ENCODE measurements at places on chromosomes 4 and X.
A peak's percentile ranks its signal among the peaks of the same experiment; 100 is the strongest.

DNA sequence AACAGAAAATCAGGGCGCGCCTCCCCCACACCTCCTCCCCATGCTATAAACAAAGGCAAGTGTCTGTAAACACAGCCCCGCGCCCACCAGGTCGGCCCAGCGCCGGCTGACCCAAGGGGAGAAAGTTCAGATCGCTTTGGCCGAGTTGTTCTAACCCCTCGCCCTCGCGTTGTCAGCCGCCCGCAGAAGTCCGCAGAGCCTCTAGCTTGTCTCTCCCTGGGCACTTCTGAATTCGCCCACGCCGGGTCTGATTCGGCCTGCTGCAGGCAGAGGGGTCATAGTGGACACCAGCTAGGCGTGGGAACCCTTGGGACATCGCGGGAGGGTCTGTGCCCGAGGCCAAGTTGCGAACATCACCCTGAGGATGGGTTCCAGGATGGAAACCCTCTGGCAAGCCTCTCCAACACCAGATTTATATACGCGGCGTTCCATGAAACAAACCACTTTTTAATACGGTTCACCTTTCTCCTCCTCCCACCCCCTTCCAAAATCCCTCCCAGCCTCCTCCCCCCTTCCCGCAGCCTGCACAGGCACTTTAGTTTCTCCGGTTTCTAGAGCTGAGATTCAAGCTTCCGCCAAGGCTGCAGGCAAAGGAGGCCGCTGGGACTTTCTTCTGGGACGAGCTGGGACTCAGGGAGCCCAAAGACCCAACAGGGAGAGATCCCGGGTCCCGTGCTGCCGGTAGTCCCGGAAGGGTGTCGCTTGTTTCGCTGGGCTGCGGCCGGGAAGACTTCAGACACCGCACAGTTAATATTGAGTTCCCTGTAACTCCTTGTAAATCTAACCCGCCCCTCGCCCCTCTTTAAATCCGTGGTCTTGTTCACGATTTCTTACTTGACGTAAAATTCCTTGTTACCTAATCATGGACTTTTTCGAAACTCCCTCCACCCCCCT, 4.7 kb downstream of the HAND2 start:
- DNase-seq: no peak

DNA sequence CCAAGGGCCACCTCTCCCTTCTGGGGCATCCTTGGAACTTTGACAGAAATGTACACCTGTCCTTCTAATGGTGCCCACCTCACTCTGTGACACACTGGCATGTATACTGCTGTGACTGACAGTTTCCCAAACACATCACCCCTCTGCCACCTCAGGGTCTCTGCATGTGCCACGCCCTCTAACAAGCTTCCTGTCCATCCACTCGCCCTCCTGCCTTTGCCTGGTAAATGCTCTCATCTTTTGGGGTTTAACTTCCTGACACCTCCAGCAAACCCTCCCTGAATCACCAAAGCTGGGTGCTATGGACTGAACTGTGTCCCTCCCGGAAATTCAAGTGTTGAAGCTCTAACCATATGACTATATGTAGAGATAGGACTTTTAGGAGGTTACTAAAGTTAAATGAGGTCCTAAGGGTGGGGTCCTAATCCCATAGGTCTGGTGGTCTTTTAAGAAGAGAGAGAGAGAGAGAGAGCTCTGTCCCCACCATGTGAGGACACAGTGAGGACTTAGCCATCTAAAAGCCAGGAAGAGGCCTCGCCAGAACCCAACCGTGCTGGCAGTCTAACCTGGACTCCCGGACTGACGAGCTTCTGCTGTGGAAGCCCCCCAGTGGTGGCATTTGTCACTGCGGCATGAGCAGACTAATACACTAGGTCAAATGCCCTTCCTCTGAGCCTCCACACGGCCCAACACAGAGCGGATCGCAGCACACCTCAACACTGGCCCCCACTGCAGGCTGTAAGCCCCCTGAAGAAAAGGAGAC, 95.6 kb downstream of the AFAP1 start:
- no peak for DNase-seq

DNA sequence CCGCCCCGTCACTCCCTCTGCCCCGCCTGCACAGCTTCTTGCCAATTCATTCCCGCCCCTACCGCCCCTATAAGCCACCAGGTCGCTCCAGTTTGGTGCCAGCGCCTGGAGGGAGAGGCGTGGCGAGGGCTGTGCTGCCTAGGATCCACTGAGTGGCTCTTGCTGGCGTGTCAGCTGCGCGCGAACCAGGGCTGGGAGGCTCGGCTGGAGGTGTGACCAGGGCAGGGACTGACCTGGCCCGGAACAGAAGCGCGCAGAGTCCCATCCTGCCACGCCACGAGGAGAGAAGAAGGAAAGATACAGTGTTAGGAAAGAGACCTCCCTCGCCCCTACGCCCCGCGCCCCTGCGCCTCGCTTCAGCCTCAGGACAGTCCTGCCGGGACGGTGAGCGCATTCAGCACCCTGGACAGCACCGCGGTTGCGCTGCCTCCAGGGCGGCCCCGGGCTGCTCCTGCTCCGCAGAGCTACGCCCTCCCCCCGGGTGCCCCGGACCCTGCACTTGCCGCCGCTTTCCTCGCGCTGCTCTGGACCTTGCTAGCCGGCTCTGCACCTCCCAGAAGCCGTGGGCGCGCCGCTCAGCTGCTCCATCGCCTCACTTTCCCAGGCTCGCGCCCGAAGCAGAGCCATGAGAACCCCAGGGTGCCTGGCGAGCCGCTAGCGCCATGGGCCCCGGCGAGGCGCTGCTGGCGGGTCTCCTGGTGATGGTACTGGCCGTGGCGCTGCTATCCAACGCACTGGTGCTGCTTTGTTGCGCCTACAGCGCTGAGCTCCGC, at the start of gene GPR78:
TSS of gene GPR78 (plus strand) at position 72 of the 773 bp plus-strand sequence. CDS start at position 663, 591 bp downstream.
- DNase-seq: no peak

DNA sequence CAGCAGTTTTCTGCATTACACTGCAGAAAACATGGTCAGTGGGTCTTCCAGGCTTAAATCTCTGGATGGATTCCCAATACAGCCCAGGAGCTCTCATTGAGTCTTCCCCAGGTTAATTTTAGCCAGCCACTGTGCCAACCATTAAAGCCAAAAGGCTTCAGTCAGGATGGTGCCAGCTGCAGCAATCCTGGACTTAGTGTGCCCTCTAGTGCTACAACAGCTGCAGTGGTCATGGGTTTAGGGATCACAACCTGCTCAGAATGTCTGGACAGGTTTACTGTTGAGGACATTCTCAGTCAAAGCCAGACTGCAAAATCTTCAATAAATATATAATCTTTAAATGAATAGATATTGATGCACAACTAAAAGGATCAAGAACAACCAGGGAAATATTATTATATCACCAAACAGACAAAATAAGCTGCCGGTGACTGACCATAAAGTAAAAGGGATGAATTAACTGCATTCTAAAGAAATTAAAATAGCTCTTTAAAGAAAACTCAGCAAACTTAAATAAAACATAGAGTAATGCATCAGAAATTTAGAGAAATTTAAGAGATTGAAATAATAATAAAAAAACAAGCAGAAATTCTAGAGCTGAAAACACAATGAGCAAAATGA, 639.9 kb downstream of the SPOCK3 start:
- no peak for DNase-seq

DNA sequence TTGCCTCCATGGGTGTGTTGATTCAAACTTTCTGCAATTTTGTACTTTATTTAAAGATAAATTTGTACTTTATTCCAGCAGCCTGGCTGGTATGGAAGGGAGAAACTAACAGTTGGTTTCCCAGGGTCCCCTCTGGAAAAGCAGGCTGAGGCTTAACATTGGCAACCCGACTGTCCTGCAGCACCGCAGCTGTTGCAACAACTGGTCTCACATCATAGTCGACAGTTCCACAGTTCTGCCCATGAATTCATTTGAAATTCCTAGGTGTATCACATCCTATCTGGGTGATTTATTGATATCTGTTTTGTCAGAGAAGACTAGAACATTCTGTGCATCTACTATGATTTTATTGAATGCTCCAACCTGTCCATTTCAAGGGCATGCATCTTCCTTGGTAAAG, 98.8 kb upstream of the GATB start:
- no peak for DNase-seq

DNA sequence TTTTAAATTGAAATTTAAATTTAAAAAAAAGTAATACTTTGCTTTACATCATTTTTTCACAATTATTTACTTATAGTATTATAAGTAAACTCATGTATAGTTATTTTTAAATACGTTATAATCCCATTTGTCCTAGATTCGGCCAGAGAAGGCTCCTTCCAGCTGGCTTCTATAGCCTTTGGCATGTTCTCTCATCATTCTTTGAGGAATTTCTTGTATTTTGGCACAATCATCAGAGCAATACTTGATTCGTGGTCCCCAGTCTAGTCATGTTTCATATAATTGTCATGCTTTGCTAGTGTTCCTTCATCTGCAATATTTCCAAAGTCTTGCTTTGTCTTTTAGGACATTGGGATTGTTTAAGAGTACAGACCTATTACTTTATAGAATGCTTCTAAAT, 1037.9 kb upstream of the AGA start:
- DNase-seq: no peak

- no peak for DNase-seq
These were observed 163.3 kb upstream of the SPRY1 start for GRCh38 chr4:123233136-123233768.

DNA sequence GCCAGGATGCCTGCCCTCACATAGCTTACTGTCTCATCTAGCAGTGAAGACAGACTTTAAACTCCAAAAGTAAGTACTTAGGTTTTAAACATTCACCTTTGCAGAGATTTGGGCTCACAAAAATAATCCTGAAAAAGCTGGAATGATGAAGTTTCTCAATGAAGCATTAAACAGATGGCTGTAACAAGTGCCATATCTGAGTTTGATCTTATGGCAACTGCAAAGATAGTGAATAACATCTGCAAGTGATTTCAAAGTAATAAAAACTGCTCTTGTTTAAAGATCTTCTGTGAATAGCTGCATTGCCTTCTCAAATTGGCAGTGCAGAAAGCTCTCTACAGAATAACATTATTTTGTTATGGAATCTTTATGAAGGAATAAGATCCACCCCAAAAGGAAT, 271.2 kb upstream of the SMIM31 start:
- no peak for DNase-seq

DNA sequence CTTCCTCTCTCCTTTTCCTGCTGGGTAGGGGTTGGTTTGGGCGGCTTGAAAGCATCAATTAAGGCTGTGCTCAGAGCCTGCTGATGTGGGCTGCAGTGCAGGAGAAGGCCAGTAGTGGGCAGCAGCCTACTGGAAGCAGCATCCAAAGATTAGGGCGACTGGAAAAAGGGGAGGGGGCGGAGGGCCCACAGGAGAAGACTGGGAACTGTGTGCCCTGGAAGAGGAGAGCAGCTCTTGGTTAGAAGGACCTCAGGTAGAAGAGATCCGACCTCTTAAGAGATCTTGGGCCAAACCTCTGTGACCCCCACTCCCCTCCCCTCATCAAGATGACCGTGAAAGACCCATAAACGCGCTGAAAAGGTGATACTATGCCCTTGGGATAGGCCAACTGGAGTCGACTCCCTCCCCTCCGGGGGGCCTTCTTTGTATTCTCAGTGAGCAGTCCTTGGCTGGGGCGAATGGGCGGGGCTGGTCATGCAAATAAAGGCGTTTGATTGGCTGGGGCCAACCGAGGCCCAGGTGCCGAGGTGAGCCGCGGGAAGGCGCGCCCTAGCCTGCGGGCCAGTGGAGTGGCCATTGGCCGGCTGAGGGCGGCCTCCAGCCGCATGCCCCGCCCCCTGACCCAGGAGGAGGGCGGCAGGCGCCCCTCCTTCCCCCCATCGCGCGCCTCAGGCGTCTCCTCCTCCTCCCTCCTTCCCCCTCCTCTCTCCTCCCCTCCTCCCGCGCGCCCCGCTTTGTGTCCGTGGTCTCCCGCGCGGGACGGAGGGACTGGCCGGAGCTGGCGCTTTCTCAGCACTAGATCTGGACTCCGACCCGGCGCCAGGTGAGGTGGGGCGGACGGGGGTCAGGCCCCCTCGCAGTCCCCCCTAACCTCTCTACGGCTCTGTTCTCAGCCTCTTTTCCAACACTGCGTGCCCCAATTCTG, 10.1 kb downstream of the DLG3 start:
- DNase-seq: peak; percentile 90

GRCh38 chr4:7831330-7831729, 108.3 kb downstream of the AFAP1 start:
- DNase-seq: no peak

DNA sequence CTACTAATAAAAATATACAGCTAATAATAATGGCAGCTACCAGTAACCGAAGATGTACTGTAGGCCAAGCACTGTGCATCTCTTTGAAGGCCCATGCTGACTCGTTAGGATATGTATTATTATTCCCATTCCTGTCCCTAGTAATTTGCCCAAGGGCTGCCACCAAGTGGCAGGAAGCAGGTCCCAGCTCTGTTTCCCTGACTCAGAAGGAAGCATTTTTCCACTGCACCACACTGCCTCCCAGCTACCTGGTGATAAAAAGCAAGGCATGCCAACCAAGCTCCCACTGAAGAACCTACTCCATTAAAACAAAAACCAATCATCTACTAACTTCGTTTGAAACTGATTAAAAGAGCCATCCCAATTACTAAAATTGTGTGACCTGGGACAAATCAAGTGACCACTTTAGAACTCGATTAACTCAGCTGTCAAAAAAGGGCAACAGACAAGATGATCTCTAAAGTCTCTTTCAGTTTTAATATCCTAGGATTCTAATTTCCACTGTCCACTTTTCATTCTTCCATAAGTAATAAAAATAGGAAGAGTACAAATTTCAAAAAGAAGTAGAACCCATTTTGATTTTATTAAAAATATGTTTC, 24.3 kb upstream of the PGM2 start:
- DNase-seq: peak; percentile 34

DNA sequence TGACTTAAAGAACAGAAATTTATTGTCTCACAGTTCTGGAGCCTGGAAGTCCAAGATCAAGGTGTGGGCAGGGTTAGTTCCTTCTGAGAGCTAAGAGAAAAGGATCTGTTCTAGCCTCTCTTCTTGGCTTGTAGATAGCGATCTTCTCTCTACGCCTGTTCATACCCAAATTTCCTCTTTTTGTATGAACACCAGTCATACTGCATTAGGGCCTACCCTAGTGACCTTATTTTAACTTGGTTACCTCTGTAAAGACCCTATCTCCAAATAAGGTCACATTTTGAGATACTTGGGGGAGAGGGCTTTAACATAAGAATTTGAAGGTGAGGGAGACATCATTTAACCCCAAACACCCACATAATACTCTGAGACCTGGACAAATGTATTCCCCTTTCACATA, 55.6 kb upstream of the SPP1 start:
- no peak for DNase-seq

DNA sequence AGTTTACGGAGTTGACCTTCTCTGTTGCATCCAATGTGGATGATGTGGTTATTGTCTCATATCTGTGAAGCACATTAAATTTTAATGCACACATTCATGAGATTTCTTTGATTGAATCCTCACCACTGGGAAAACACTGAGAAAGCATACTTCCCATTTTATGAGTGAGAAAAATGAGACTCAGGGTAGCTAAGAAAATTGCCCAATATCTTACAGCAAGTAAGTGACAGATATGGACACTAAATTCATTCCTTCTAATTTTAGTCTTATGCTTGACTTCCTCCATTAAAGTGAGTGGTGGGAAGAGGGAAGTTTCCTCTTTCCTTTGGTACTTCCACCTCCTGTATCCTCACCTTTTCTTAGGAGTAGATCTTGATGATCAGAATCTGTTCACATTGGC, 504.8 kb upstream of the BOD1L1 start:
- no peak for DNase-seq

Measured in NCI-H2107 (cell line).